ENCODE measurements at places on chromosomes 7 and 10.

- DNase-seq = no peak
Measured at GRCh38 chr10:88893611-88894010, 13.6 kb downstream of the STAMBPL1 start.

DNA sequence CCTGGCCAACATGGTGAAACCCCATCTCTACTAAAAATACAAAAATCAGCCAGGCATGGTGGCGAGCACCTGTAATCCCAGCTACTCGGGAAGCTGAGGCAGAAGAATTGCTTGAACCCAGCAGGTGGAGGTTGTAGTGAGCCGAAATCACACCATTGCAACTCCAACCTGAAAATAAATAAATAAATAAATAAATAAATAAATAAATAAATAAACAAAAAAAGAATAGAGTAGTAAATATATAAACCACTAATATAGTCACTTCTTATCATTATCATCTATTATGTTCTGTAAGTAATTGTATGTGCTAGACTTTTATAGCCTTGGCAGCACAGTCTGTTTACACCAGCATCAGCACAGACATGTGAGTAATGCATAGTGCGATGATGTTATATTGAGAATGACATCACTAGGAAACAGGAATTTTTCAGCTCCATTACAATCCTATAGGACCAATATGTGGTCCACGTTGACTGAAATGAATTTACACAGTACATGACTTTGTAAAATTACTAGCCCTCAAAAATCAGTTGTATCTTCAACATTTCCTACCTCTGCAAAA is 385.4 kb upstream of the ANKRD30A start:
- DNase-seq = no peak

- no peak for DNase-seq
Measured at GRCh38 chr7:29859524-29860185, 53.3 kb downstream of the WIPF3 start.

- DNase-seq = no peak
Measured at GRCh38 chr10:132783940-132784865, 1.7 kb downstream of the NKX6-2 start.

DNA sequence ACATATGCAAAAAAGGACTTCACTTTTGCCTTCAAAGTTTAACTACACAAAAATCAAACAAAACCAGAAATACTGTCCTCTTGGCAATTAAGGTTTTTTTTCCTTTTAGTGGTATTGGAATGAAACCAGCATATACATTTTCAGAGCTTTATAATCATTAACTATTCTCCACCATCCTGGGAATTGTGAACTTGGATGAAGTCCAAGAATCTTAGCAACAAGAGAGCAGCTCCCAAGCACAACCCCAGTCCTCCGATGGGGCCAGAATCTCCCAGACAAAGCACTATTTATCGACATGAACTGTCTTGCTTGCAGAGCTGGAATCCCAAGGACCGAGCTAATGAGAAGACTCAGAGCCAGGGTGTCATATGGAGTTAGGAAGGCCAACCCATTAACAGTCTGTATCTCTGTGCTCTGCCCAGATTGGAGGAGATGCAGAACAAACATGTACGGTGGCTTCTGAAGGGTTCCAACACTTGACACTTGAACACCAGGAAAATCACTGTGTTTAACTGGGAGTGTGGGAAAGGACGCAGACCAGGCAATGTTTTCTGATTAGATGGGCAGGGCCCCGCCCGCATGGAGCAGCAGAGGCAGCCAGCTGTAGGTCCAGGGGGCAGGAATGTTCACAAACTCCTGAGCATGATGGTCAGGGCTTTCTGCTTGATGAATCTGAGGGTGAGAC is 35.5 kb downstream of the PPP1R3C start:
- DNase-seq = no peak

DNA sequence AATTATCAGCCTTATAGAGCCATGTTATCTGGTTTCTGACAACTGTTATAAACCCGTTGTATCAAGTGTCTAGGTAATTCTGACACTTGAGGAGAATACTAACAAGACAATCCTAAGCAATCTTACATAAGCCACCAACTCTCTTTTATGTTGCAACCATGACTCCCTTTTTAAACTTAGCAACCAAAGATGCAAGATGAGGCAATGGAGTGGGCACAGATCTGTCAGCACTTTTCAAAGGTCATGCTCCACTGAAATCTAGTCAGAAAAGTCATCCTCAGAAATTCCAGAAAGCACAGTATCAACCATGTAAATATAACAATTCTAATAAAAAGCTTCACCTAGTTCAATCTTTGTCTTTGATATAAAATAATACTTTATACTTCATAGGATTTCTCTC is 77.0 kb upstream of the SEMA3A start:
- DNase-seq = no peak

GRCh38 chr10:72665925-72666324 is 26.0 kb upstream of the MCU start:
- DNase-seq = no peak

- DNase-seq = no peak
Measured at GRCh38 chr7:158810846-158811245, 18.5 kb downstream of the ESYT2 start.

DNA sequence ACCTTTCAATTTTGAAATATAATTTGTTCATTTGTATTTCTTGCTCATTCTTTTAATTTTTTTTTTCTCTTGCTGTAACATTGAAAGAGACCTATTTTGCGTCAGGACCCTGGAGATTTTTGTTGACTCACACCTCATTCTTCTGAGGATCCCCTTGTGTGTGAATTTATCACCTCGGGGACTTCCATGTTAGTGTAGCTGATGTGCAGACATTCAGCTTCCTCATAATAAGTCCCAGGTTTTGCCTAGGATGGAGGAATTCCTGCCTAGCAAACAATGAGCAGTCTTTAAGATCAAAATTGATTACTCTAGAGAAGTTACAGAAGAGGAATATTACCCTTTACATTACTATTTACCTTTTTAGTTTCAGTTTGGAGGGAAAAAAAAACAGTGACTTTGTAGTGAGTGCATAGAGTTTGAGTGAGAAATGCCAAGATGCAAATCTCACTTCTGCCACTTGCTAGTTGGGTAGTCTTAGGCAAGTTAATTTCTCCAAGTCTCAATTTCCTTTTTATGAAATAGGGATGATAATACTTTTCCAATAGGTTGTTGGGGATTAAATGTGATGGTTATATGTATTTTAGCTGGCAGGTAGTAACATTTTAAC is 14.3 kb downstream of the TES start:
- no peak for DNase-seq

- DNase-seq = no peak
Measured at GRCh38 chr10:118955951-118956801, 73.3 kb upstream of the NANOS1 start.

DNA sequence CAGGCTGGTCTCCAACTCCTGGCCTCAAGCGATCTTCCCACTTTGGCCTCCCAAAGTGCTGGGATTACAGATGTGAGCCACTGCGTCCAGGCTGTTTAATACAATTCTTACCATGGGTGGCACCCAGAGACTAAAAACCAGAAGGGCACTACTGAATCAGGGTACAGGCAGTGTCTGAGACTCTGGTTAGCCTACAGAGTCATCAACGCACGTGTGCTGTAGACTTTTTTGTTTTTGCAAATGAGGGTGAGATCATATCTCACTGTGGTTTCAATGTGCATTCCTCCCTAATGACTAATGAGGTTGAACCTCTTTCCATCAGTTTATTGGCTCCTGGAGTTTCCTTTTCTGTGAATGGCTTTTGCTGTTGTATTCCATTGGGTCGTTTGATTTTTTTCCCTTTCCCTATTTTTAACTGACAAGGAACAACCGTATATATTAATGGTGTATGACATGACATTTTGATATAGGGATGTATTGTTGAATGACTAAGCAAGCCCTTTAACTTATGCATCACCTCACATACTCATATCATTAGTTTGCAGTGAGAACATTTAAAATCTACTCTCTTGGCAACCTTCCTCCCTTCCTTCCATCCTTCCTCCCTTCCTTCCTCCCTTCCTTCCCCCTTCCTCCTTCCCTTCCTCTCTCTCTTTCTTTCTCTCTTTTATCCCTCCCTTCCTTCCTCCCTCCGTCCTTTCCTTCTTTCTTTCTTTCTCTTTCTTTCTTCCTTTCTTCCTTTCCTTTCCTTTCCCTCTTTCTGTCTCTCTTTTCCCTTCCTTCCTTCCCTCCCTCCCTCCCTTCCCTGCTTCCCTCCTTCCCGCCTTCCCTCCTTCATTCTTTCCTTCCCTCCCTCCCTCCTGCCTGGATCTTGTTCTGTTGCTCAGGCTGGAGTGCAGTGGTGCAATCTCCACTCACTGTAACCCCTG is 9.3 kb upstream of the TMEM270 start:
- no peak for DNase-seq

DNA sequence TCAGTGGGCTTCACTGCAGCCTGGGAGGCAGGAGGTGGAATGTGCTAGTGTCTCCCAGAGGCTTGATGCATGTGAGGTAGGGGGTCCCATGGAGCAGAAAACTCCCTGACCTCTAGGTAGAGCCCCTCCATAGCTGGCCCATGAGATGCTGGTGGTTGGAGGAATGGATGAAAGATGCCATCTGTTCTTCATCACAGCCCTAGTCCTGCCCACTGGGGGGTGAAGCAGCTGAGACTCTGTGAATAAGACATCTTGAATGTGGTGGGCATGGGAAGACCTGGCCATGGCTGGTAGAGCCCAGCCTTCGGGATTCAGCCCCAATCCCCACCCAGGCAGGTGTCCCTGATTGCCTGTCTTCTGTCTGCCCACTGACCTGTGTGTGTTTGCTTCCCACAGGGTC is 92.5 kb downstream of the COL13A1 start:
- no peak for DNase-seq

Data from naive B cell (primary cell).